Urinary bladder (tissue), 4 donors: ENCODE measurements at places on chromosomes 2 and 18. TPM values are rescaled to one million over a fixed set of nuclear protein-coding genes. Genes with fewer than 3 reads are reported as not detected.

TNS1 gene
- 191 TPM for total RNA-seq

GAL3ST2 gene
- total RNA-seq, result not detected

TUBA3E gene
- not detected for total RNA-seq

KANSL1L gene
- total RNA-seq, result 92.5 TPM

MYCN gene
- 3.3 TPM for total RNA-seq

DNA sequence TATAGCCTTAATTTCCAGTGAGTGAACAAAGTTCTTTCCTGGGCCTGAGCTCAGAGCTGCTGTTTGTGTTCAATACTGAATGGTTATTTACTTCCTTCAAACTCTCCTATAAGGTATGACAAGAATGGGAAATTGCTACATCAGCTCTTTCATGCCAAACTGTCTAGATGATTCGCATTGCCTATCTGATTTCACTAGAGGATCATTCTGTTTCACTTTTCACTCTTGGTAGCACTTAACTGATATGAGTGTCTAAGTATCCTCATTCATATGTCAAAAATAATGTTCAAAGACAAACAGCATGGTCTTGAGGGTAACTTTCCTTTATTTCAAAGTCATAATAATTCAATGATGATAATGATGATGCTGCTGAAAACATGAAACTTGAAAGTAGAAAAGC is 32.9 kb upstream of the SCG2 start:
- no peak for DNase-seq

- peak; percentile 26 for DNase-seq
Measured at GRCh38 chr2:70789304-70790135, 923 bp downstream of the FIGLA start.

- no peak for DNase-seq
Measured at GRCh38 chr18:41966943-41967342, 11.9 kb downstream of the PIK3C3 start.

- no peak for DNase-seq
Measured at GRCh38 chr2:201644001-201644400, 698 bp upstream of the TMEM237 start.

- no peak for DNase-seq
Measured at GRCh38 chr2:7270011-7270431, 352.8 kb downstream of the RNF144A start.

DNA sequence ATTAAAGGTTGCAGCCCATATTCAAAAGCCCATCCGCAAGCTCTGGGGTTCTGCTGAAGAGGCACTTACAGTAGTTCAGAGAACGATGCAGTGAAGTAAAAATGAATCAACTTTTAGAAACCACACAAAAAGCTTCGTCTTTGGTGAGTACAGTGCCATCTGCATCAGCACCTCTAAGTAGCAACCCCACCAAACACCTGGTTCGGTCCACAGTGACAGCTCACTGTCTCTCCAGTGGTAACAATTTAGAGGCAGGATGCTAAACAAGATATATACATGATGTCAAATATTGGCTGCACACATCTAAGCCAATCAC is 275.4 kb upstream of the TCF4 start:
- DNase-seq, result no peak

GRCh38 chr2:7609556-7609955 is 692.3 kb downstream of the RNF144A start:
- no peak for DNase-seq

- no peak for DNase-seq
Measured at GRCh38 chr18:9796935-9797549, 88.7 kb upstream of the TXNDC2 start.

- DNase-seq, result no peak
Measured at GRCh38 chr18:32598144-32598543, 127.5 kb upstream of the GAREM1 start.

- DNase-seq, result no peak
Measured at GRCh38 chr2:65530547-65531320, 98.3 kb upstream of the SPRED2 start.

DNA sequence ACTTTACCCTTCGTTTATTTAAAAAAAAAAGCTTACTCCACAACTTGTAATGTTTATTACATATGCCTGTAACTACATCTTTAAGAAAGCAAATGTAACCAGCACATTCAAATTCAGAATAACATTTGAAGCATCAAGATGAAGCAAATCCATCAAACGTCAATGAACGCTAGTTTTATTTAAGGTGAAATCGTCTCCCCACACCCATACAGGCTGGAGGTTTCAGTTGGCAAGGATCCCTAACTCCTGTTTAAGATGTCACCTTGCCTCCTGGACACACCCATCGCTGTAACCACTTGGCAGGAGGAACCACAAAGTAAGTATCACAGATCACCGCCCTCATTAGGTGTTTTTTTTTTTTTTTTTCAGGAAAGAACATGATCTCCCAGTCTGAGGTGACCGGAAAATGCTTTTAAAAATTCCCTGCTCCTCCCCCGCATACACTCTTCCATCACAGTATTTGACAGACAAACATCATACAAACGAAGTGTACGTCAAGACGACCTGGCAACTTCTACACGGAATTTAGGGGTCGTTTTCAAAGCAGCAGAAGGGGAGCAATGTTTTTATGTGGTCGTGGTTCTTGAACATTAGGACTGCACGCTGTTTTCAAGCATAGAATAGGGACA is 19.7 kb upstream of the STPG4 start:
- no peak for DNase-seq

DNA sequence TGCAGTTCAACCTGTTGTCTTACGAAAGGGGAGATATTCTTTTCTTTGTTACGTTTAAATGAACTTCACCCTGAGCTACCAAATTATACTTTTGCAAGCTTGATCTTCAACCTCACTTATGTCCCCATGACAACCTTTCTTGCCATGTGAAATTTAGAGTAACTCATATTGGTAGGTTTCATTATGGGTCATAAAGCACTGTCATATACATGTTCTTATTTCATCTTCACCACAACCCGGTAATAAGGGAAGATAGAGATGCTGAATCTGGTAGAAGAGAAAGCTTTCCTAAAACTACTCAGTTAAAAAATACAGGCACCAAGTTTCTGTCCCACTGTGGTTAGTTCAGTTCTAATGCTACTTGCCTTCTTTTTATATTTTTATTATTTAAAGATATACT is 208.5 kb upstream of the NRP2 start:
- DNase-seq, result no peak

- DNase-seq, result no peak
Measured at GRCh38 chr2:142095647-142096046, 35.2 kb downstream of the LRP1B start.
